Globus pallidus (tissue), 1 donor: ENCODE measurements at places on chromosomes 6 and 20.

GRCh38 chr20:34536798-34537394 lies 20.7 kb downstream of the DYNLRB1 start:
- peak; percentile 41 for DNase-seq

DNA sequence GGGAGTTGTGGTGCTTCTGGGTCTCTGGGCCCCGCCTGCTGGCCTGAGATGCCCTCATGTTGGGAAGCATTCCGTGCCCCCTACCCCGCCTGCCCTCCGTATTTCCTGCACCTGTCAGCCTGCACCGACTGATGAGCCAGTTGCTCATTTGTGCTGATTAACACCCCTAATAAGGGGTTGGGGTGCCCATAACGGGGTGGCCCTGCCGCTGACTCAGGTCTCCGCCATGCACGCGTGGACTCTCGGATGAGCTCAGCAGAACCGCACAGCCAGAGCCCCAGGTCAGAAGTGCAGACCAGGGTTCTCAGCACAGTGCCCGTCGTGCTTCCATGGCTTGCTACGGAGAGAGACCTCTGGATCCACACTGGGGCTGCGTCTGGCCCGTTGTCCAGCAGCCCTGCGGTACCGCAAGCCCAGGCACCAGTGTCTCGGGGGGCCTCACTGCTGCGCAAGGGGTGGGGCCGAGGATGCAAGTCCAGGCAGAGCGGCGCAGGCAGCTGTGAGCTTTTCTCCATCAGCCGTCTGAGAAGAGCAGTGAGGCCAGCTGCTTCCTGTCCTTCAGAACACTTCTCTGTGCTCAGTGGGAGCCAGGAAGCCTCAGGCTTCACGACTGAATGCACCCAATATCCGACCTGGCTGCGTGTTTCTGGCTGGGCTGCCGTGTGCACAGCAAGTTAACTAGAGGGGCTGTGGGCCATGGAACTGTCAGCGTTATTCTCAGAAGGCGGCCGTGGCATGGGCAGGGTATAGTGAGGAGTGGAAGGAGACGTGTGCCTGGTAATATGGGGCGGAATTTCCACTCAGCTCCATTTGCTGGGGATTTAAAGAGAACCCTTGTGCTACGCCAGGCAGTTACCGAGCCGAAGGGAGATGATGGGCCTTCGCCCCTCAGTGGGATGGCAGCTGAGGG lies 18.6 kb downstream of the MTG2 start:
- no peak for DNase-seq

DNA sequence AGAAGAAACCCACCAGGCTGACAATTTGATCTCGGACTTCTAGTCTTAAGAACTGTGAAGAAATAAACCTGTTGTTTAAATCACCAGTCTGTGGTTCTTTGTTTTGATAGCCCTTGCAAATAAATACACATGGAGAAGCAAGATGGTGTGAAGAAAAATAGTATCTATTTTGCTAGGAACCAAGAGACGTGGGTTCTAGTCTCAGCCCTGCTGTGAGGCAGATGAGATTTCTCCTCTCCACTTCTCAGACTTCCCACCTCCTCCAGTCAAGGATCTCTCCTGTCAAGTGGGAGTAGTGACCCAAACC lies 294.9 kb upstream of the JARID2 start:
- DNase-seq: no peak

DNA sequence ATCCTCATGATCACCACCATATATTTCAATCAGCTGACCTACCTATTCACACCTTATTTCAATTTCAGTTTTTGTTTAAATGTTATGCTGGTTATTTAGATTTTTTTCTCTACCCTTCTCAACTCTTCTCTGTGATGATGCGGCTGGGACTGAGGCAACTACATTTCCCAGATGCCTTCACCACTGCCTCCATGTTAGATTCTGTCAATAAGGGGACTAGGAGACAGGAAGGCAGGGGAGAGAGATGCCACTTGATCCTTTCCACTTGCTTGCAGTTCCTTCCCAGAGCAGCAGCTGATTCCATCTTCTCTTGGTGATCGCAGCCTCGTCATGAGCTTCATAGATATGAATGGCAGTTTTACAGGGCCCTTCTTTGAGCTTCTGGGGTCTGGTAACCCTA lies 33.5 kb upstream of the POU3F2 start:
- no peak for DNase-seq

GRCh38 chr6:156771047-156771446 lies 6.1 kb upstream of the ARID1B start:
- DNase-seq: no peak

DNA sequence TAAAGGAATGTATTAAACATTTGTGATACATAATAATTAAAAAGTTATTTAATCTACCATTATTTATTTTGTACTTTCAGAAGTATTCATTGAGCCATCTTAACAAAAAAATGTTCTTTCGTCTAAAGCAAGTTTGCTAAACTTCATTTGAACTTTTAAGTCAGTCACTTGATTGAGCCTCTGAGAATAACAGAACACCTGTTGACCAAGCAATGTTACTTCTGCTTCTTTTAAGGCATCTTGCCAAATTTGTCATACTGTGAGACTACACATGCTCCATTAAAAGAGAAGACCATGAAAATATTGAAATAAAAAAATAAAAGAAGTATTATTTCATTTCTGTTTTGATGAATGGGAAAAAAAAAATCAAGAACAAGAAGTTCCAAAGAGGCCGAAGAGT lies 141.8 kb upstream of the BMP5 start:
- no peak for DNase-seq

DNA sequence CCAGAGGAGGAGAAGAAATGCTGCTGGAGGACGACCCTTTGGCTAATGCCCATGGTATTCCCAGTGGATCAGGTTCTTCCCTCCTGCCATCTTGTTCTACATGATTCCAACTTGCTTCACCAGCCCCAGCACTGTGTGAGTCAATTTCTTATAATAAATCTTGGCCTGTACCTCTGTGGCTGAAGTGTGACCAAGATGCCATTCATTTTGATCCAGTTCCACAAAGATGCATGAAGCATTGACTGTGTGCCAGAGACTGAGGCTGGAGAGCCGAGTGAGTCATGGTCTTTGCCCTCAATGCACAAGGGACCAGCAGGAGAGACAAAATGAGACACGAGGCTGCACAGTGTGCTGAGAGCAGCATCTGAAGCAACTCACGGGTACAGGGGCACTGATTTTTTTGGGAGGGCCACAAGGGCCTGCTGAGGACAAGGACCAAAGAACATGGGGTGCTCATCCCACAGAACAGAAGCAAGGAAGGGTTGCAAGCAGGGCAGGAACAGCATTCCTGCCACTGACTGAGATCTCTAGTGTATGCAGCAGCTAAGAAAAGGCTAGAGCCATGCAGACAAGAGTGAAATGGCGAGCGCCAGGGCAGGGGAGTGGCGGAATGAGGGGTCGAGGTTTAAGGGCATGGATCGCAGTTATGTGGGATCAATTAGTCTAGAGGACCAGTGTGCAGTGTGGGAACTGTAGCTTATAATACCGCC lies 207.0 kb downstream of the THBS2 start:
- DNase-seq: no peak

GRCh38 chr6:32081168-32081990 lies 27.8 kb downstream of the TNXB start:
- no peak for DNase-seq

GRCh38 chr6:81145506-81145905 lies 607.0 kb downstream of the TENT5A start:
- no peak for DNase-seq

DNA sequence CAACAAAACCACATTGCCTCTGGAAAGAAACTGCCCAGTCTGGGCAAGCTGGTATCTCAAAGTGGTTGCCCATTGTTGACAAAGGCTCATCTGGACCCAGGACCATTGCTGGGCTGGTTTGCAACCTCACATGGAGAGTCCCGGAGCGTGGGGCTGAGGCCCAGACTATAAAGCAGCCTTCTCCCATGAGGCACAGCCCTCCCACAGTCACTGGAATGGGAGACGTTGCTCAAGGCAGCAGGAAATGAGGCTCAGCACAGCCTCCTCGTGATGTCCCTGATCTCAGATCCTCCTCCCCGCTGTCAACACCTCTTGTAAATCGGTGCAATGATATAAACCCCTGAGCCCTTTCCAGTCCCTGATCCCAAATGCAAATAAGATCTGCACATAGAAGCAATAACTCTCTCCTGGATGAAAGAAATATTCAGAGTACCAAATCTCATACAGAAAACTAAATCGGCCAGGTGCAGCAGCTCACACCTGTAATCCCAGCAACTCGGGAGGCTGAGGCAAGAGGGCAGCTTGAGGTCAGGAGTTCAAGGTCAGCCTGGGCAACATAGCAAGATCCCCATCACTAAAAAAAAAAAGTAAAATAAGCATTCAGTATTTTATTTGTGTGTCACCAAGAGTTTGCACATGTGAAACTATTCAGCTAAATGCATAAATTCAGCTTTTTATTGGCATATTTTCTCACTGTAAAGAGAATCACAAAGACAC lies 103.0 kb upstream of the RREB1 start:
- DNase-seq: no peak

GRCh38 chr6:28368522-28368921 lies 18.8 kb downstream of the ZKSCAN3 start:
- no peak for DNase-seq

DNA sequence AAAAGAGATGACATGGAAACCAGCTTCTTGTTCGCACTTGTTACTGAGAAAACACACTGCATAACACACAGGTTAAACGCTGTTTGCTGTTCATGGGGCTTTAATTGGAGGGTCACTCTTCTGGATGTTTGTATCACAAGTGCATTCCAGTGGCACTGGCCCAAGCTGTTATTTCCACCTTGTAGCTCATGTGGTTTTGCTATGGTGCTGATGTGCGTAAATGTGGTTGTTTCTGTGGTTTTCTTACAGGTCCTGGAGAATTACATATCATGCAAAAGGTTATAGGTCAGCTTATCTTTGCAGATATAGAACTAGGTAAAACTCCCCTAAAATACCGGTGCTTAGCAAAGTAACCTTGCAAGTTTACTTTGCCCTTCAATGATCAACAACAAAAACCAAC lies 89.3 kb upstream of the AHI1 start:
- no peak for DNase-seq

DNA sequence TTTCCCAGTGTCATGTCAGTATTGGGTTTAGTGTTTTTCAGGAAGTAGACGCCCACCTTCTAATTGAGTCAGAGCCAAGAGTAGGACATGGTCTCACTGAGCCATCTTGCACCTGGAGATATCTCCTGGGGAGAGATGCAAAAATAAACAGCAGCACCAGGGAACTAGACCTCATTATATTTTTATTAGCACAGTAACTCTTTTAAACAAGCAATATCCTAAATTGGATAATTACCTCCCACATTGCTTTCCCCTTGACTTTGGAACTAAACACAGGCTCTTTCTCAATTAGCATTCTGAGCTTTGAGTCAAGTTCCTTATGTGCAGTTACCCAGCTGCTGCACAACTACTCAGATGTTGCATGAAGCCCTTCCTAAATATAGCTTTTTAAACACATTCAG lies 175.4 kb downstream of the IBTK start:
- no peak for DNase-seq
